ENCODE measurements at places on chromosomes 7 and 10. TPM values are rescaled to one million over a fixed set of nuclear protein-coding genes. Genes with fewer than 3 reads are reported as not detected.

MCM10 gene
- 0.38 TPM for total RNA-seq

GRCh38 chr10:132861884-132862461, 76.0 kb upstream of the NKX6-2 start:
- DNase-seq, result no peak

GRCh38 chr7:117827862-117828261, 45.4 kb downstream of the CTTNBP2 start:
- peak; percentile 58 for DNase-seq

GRCh38 chr10:8044331-8044907, 10.1 kb upstream of the GATA3 start:
- no peak for DNase-seq

DNA sequence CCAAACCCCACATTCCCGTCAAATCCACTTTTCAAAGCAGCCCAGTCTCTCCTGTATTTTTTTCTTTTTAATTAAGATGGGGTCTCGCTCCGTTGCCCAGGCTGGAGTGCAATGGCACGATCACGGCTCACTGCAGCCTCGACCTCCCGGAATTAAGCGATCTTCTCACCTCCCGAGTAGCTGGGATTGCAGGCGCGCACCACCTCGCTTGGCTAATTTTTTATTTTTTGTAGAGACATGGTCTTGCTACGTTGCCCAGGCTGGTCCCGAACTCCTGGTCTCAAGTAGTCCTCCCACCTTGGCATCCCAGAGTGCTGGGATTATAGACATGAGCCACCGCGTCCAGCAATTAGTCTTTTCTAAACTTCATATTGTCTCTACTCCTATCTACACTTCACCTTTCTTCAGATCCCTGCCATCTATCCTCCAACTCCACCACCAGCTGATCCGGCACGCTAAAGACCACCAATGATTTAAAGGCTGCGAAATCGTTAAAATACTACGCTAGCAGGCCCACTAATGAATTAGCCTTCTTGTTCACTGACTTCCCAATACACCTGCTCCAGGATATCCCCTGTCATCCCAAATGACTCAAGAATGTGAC, 525 bp upstream of the CHUK start:
- no peak for DNase-seq

Data from bronchial epithelial cell (primary cell).